ENCODE measurements at places on chromosomes 3 and 15. TPM values are rescaled to one million over a fixed set of nuclear protein-coding genes. Genes with fewer than 3 reads are reported as not detected.

The P2RY1 gene
- polyA plus RNA-seq: 1.4 TPM

GRCh38 chr3:100759950-100760349 lies 50.7 kb downstream of the TFG start:
- DNase-seq: no peak

DNA sequence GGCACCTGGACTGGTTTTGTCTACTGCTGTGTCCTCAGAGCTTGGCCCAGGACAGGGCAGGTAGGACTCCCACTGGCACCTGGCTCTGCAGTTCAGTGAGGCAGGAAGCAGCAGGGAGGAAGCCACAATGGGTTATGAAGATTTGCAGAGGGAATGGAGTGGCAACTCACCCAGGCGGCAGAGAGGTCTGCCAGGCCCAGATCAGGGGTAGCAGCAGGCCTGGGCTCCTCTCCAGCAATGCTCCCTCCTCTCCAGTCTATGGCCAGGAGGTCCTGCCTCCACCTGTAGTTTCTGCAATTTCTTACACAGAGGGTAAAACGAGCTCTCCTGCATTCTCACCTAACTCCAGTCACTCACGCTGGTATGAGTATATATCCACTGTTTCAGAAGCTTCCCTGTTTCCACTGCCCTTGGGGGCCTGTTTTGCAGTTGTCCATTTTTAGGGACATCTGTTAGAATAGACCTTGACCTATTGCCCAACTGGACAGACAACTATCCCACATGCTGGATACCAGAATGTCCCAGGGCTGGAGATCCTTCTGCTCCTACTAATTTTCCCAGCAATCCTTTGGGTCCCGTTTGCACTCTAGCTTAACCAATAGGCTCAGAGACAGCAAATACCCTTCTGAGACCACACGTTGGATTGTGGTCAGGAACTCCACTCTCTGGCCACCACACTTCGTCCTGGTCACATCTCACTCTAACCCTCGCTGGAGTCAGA lies 35.2 kb downstream of the HMCES start:
- no peak for DNase-seq

GRCh38 chr3:127062926-127063325 lies 80.0 kb downstream of the PLXNA1 start:
- no peak for DNase-seq

The ZKSCAN7 gene
- polyA plus RNA-seq: 2.6 TPM

DNA sequence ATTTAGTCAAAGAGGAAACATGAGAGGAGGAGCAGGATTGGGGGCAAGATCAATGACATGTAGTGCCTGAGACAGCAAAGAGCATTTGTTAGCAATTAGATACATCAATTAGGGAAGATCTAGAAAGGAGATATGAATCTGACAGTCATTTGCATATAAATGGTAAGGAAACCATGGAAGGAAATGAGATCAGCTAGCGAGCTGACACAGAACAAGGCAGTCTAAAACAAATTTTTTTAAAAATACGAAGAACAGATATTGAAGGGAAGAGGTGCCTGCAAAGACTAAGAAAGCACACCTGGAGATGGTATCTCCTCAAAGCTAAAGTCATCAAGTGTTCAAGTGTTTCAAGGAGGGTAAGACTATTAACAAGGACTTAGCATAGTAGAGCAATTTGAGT lies 4.6 kb downstream of the EPM2AIP1 start:
- DNase-seq: no peak

- no peak for DNase-seq
Measured at GRCh38 chr3:55286693-55287092, 200.4 kb downstream of the WNT5A start.

The TMF1 gene
- polyA plus RNA-seq: 6.0 TPM
